ENCODE measurements at places on chromosomes 12 and 14.

DNA sequence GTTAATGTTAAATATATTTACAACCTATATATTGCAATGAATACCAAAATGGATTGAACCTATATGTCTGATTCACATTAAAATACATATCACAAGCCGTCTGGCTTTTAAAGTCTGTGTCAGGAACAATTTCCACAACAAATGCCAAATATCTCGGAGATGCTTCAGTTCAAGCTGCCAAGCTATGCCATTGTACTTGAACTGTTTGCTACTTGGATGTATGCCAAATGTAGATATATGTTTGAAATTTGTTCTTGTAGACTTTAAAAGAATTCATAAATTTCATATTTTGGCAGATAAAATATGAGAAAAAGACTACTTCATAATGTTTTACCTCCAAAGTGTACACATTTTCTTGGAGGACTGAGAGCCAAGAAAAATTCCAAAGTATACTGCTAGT, 37.0 kb downstream of the WASHC3 start:
- no peak for DNase-seq

- no peak for DNase-seq
Measured at GRCh38 chr14:91834571-91834970, 32.8 kb downstream of the TC2N start.

GRCh38 chr12:117437516-117438255, 76.3 kb upstream of the NOS1 start:
- DNase-seq, result no peak

DNA sequence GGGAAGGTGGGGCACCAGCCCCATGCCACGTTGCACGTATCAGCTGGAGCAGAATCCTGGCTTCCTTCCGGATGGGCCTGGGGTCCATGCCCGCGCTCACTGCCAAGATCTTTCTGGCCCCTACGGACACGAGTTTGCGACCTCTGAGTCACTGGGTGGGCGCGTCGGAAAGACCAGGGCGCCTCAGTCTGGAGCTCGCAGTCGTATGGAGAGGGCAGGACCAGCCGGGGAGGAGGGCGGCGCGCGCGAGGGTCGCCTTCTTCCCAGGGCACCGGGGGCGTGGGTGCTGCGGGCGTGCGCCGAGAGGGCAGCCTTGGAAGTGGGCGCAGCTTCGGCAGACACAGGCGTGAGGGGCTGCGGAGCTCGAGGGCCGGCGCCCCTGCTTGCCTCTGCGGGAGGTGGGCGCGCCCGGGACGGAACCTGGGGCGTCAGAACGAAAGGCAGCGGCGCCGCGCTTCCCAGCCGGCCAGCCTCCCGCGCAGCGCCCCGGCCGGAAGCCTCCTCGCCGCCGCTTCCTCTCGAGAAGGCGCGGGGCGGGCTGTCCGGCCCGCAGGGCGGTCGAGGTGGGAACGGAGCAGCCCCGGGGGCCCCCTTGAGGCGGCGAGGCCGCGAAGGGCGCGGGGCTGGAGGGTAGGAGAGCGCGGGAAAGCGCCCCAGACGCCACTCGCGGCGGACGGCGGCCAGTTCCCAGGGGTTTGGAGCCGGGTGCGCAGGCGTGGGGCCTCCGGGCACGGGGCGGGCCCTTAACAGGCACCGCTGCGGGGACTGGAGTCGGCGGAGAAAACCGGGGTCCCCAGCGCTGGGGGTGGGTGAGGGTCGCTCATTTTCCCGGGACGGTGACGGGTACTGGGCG, at the start of gene ARL6IP4:
ARL6IP4 (plus strand) TSS at position 499 of the 853 bp plus-strand sequence. CDS start 459 bp downstream, outside the sequence.
- peak; percentile 58 for DNase-seq

DNA sequence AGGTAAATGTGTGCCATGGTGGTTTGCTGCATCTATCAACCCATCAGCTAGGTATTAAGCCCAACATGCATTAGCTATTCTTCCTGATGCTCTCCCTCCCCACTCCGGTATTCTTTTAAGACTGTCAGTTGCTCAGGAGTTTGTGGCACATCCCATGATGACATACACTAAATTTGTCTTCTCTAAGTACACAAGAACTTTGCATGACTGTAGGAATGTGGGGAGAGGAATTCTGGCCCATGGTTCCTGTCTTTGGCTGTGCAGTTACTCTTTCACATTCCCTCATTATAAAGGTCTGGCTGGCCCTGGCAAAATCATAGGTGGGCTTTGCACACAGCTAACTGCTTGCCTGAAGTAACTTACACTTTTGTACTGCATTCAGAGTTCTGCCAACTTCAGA, 30.3 kb downstream of the HMGA2 start:
- no peak for DNase-seq

DNA sequence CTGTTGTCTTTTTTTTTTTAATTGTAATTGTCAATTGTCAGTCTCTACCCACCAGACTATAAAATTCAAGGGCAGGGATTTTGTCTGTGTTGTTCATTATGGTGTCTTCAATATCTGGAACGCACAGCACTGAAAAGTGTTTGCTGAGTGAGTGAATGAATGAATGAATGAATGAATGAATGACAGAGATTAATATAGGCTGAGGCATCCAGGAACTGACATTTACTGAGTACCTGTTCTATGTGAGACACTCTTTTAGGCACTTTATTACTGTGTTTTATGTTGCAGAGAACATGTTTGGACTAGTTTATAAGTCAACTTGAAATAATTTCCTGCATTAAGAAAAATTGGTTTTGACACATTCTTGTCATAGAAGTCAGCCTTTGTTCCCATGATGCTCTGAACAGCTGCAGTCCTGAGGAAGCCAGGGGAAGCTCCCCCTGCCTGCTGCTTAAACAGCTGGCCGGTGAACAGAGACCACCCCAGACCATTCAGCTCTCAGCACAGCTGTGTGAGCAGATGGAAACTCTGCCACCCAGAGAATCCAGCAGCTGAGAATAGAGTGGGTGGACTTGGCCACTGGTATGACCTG, 160.7 kb upstream of the CCND2 start:
- no peak for DNase-seq

DNA sequence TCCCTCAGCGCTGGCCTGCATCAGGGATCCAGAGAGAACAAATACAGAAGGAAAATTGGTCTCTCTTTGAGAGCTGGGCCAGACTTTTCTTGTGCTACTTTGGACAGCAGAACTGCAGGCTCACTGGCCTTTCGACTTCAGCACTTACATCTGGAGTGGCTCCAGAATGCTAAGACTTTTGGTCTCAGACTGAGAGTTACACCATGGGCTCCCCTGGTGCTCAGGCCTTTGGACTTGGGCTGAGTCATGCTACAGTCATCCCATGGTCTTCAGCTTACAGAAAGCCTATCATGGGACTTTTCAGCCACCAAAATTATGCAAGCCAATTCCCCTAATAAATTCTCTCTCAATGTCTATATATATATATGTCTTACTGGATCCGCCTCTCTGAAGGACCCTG, 9.0 kb upstream of the CD163 start:
- DNase-seq, result no peak

GRCh38 chr12:92608151-92609091, 94.4 kb upstream of the PLEKHG7 start:
- DNase-seq, result no peak

DNA sequence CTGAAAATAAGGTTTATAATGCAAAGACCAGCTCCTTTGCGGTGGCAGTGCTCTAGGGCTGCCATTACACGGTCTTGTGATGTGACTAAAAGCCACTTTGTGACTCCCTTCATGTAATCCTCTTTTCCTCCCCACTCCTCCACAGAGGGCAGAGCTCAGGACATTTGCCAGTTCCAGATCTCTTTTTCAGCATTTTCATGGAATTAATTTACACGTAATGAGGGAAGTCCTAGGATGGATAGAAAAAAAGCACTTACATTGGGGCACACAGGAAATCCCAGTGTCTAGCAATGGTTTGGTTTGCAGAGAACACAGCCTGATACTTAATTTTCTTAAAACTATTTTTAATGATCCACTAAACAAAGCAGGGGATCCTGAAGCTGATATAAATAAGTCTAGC, 17.5 kb upstream of the ATF1 start:
- DNase-seq, result no peak

GRCh38 chr12:47231456-47231855, 151.7 kb upstream of the AMIGO2 start:
- no peak for DNase-seq

- no peak for DNase-seq
Measured at GRCh38 chr12:55925870-55926737, 1.6 kb downstream of the PYM1 start.

DNA sequence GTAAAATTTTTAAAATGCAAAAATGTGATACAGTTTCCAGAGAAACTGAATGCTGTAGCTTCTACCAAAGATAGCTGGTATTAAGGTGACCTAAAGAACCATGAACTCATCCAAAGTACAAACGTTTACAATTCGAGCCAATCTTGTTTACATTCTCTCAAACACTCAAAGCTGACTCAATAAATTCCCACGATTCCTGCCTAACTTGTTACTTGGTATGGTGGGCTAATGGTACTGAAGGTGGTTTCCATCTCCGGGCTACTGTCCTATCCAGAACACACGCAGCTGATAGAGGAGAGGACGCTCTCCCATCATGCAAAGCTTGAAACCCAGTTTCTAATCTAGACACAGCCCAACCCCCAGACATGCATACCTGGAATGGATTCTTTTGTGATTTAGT, 31.5 kb downstream of the RAD9B start:
- DNase-seq, result no peak

- DNase-seq, result no peak
Measured at GRCh38 chr12:83709899-83710298, 1023.2 kb downstream of the TMTC2 start.

- no peak for DNase-seq
Measured at GRCh38 chr12:122406701-122407164, 15.7 kb downstream of the CLIP1 start.

DNA sequence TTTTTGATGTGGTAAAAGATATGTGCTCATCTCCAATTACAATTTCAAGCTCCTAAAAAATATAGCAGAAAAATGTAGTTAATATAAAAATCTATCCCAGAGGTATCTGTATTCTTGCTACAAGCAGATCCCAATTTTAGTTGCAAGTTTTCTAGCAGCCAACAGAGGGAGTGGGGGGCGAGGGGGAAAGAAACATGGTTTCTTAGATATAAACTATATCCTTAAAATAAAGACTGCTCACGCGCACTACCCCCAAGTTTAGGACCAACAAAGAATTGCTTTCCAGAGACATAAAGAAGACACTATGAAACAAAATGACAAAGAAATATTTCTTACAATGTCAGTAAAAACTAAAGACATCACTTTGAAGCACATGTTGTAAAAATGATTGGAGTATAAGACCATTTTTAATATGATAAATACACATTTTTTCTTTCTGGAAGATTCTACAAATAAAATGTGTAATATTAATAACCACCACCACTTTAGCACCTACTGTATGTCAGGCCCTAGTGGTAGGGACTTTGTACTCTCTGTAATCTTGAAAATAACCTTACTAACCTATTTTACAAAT, 5.4 kb downstream of the MAGOHB start:
- no peak for DNase-seq

GRCh38 chr12:66139328-66139727, 8.8 kb upstream of the LLPH start:
- no peak for DNase-seq

DNA sequence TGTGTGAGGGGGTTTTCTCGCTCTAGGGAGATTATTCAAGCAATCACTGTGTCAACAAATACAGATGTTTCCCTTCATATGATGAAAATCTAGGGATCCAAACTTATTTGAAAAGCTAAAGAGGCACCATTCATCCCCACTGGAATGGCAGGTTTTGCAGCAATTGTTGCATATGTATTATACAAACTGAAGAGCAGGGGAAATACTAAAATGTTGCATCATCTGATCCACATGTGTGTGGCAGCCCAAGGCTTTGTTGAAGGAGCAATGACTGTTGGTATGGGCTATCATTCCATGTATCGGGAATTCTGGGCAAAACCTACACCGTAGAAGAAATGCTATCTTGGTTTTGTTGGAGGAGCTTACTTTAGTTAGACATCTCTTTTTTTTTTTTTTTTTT, 4.1 kb upstream of the PRPF40B start:
- no peak for DNase-seq

DNA sequence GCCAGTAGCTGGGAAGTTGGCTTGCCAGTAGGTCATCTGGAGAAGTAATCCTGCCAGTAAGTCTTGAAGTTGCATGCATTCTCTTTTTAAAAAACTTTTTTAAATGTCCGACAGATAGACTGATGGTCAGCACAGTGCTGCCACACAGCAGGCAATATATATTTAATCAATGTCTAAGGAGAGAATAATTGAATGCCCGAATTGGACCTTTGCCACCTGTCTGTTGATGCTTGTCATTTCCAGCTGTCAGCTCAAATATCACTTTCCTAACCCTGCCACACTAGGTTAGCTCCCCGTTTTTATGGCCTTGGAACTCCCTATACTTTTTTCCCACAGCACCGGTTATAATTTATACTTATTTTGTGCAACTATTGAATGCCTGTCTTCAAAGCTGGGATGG, 2.1 kb upstream of the SLC15A4 start:
- no peak for DNase-seq

GRCh38 chr14:95408731-95409476, 89.2 kb upstream of the CLMN start:
- DNase-seq, result no peak

DNA sequence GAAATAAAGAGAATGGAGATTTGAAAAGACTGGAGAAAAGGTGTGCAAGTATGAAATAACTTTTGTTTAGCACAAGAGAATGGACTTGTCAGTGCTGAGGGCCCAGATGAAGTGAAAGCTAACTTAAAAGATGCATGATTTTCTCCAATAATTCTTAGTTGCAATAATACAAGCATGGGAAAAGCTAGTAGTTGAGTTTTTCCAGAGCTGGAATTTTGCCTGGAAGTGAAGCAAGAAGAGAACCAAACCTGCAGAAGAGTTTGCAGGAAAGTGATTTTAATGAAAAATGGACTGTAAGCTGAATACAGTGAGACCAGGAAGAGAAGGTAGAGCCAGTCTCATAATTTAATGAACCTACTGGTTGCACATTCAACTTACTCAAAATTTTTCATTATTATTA, 69.3 kb upstream of the FSCB start:
- DNase-seq, result no peak

GRCh38 chr14:24204163-24205146, 1.0 kb upstream of the TSSK4 start:
- no peak for DNase-seq

DNA sequence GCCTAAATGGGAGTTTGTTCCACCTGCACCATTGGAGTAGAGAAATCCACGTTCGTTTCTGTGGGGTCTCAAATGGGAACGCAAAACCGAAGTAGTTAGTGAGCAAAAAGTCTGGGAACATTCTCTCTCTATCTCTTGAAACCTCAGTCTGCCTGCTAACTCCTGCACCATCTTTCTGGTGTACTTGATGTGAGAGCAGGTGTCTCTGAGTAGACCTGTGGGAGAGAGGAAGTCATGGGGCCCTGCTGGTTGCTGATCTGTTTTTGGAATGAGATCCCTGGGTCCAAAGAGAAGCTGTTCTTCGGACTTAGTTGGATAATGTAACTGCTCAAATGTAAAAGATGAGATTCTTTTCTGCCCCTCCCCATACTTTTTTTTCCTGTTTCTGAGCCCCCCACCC, 57.3 kb downstream of the MAX start:
- no peak for DNase-seq

- DNase-seq, result no peak
Measured at GRCh38 chr12:117377758-117378157, 16.3 kb upstream of the NOS1 start.

DNA sequence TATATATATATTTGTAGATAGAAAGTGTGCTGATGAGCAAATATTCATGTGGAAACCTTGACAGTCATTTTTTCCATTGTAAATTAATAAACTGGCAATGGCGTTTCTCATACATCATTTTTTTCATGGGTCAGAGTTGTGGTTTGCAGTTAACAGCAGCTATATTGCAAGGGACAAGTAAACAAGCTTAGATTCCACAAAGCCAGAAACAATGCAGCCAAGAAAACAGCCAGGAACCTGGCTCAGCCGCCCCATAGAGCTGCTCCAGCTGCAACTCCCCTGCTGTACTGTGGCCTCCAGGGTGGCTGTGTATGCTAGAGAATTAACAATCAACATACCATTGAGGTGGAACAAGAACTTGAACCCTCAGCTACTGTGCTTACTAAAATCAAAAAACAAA, 298.2 kb downstream of the TMEM132D start:
- DNase-seq, result no peak

Data from stimulated activated CD8-positive, alpha-beta memory T cell treated with anti-CD3 and anti-CD28 coated beads, Interleukin-15, amount 100 ng/mL, for 48 hours (primary cell).